ENCODE measurements at places on chromosomes 2 and 18.

- DNase-seq = no peak
Observed at GRCh38 chr2:58501371-58502160, 260.4 kb upstream of the FANCL start.

- no peak for DNase-seq
Observed at GRCh38 chr2:11667866-11668637, 1.9 kb downstream of the NTSR2 start.

DNA sequence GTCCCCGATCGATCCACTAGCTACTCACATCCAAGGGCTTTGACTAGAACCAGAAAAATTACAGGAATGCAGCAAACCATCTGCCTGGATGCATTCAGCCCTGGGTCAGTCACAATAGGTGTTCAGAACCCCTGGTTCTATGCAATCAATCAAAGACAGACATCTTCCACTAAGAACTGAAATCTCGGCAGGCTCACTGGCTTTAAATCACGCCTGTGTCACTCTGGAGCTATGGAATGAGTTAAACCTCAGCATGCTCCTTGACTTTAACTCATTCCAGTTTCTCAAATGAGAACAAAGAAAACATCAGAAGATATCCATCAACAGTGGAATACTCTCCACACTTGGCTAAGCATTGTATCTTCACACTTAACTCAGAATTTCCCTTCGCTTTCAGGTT, 68.1 kb upstream of the SPTBN1 start:
- no peak for DNase-seq

DNA sequence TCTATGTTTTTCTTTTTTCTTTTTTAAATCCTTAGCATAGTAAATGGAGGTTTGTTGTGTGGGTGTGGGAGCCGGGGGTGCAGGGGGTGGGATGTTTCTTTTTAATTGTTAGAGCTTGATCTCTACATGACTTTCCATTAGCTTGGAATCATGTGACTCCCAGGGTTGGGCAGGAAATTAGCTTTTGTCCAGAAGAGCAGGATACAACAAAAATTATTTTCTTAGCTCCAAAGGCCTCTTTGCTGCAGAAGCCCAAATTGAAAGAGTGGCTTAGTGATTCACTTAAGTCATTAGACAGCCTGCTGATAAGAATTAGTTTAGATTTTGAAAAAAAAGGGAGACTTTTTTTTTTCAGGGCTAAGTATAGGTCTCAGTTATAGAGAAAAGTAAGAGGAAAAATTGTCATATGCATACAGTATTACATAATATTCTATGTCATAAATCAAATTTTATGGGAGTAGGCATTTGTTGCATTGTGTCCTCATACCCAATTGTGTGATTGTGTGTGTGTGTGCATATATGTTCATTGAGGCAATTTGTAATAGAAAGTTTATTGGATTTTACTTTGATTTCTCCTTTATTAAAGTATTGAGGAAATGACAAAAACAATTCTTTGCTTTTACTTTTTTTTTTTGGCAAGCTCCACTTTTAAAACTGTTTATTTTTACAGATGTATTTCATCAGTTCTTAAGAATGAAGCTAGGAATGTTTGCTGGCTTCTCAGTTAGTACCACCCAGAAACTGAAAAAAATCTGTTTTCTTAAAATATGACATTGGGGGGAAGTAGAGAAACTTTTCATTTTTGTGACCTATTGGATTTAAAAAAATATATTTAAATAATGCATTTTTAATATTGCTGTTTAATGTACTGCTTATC, 47.4 kb downstream of the TSPYL6 start:
- DNase-seq = no peak

GRCh38 chr2:100783987-100784386, 36.0 kb upstream of the NPAS2 start:
- DNase-seq = no peak

GRCh38 chr2:156625360-156626170, 189.4 kb downstream of the GPD2 start:
- DNase-seq = no peak

DNA sequence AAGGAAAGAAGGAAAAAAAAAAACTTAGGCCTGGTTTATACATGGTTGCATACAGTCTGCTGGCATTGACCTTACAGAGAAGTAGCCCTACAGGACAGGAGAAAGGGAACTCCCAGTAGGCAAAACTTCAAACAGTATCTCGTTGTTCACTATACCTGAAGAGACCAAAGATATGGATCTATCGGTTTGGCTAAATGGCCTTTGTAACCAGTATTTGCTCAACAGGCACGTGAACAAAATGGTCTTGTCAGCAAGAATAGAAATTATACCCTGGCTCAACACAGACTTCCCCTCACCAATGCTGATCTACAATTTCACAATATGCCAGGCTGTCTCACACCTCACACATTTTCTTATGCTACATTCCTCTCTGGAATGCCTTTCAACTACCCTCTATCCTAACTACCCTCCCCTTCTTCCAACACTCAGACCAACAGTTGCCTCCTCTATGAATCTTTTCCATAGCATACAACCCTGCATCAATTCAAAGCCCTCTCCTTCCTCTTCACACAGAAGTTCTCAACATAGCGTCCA, 13.7 kb downstream of the HYCC2 start:
- no peak for DNase-seq

GRCh38 chr18:60188958-60189357, 183.6 kb downstream of the MC4R start:
- DNase-seq = no peak

- no peak for DNase-seq
Observed at GRCh38 chr2:127217470-127218325, 2.4 kb downstream of the CYP27C1 start.

DNA sequence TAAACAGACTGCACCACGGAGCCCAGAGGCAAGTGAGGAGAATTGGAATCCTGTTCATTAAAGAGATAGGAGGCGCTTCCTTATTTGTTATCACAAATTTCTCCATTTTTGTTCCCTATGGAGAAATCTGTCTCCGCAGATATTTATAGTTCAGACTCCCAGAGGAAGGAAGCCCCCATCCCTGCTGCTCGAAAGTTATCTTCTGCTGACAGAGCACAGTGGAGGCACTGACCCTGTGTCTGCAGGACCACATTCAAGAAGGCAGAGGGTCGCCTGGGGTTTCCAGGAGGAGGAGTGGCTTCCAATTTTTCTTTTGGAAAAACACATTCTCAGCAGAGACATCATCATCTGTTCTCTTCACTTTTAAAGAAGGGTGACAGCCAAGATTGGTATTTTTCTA, 73.0 kb upstream of the GPR45 start:
- no peak for DNase-seq

GRCh38 chr2:46798998-46799698, 116.5 kb downstream of the MCFD2 start:
- DNase-seq = no peak

- peak; percentile 100 for DNase-seq
Observed at GRCh38 chr2:16050261-16050907, 110.0 kb downstream of the MYCN start.

- no peak for DNase-seq
Observed at GRCh38 chr2:58558881-58559280, 317.8 kb upstream of the FANCL start.

- DNase-seq = no peak
Observed at GRCh38 chr18:3273042-3273441, 11.1 kb downstream of the MYL12B start.

Data from BE2C (cell line).